PC-3 (cell line): ENCODE measurements at places on chromosomes 3 and 15. TPM values are rescaled to one million over a fixed set of nuclear protein-coding genes. Genes with fewer than 3 reads are reported as not detected.

DNA sequence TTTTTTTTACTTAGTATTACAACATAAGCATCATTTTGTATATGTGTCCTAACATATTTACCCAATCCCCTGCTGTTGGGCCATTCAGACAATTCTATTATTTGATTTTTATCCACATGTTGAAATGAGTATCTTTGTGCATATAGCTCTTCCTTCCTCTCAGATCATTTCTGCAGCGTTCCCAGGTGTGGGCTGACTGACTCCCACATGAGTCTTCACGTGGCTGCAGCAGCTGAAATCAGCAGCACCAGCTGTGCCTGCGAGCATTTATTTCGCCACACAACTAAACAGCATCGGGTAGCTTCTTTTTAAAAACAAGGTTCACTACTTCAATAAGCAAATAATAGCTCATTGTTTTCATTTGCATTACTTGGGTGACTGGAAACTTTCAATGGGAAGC is 44.5 kb upstream of the PDE8A start:
- H3K4me3 ChIP-seq, result no peak overlapping the region
- DNase-seq, result no peak
- no peaks in the 10 kb centered on the region for H3K36me3 ChIP-seq
- no peak overlapping the region for H3K27ac ChIP-seq

DNA sequence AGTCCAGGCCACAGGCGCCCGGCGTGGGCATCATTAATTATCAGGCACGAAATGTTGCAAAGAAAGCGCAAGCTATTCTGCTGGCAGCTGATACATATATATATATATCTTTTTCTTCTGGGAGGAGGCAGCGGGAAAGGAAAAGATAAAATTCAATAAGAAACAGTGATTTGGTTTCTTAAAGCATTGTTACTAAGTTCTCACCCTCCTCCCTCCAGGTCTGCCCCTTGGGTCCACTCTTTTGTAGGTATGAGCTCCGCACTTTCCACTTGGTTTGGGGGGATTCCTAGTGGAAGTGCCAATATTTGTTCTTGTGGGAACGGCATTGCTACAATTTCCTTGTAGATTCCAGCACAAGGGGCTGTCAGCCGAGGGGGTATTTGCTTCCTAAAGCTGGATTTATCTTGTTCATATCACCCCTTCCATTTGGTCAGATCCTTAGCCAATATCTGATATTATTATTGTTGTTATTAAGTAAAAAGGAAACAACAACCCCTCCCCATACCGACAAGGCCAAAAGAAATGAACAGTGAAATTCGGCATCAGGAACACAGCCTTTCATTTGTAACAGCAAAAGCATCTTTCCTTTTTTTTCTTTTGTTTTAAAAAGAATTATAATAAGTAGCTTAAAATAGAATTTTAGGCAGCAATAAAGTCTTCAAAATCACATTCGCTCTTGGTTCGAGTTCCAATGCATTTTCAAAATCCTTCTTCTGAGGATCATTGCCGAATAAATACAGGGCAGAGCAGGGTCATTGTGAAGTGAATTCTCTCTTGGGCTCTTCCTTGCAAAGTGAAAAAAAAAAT is 15.6 kb downstream of the ZIC1 start:
- H3K27me3 ChIP-seq, result peaks cover 83% of the 10 kb centered on the region
- H3K27ac ChIP-seq, result no peak overlapping the region
- no peaks in the 10 kb centered on the region for H3K36me3 ChIP-seq
- H3K4me3 ChIP-seq, result no peak overlapping the region
- DNase-seq, result no peak

GRCh38 chr3:177282119-177282655 is 84.9 kb upstream of the TBL1XR1 start:
- H3K4me1 ChIP-seq, result peaks cover 22% of the 10 kb centered on the region
- H3K27ac ChIP-seq, result no peak overlapping the region
- no peak for DNase-seq
- no peaks in the 10 kb centered on the region for H3K36me3 ChIP-seq
- no peak overlapping the region for H3K4me3 ChIP-seq
- no peaks in the 10 kb centered on the region for H3K27me3 ChIP-seq

The ALDH1L1 gene
- not detected in 2 replicates for total RNA-seq

DNA sequence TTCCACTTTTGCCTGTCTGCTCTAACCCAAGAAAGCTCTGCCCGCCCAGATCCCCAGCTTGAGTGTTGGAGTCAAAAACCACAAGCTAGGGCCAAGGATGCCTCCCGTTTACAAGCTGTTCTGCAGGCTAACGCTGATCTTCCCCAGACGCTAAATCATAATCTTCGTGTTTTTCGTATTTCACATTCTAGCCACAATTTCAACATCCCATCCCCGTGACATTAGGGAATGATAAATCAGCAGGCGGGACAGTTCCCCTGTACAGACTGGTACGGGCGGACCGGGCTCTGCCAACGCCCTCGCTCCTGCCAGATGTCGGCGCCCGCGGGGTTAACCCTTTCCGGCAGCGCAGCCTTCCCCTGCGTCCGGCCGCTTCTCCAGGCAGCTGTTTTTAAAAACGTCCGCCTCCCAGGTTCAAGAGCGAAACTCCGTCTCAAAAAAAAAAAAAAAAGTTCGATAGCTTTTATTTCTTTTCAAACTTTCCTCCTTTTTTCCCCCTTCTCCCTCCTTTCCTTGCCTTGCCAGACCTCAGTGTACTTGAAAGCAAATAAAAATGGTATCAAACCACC is 81.0 kb upstream of the BNC1 start:
- no peaks in the 10 kb centered on the region for H3K36me3 ChIP-seq
- peak overlapping the region; percentile 77 for H3K4me3 ChIP-seq
- H3K27me3 ChIP-seq, result no peaks in the 10 kb centered on the region
- H3K27ac ChIP-seq, result no peak overlapping the region
- H3K4me1 ChIP-seq, result peaks cover 6% of the 10 kb centered on the region

GRCh38 chr3:37493485-37494080 is 319.2 kb upstream of the LRRFIP2 start:
- H3K27me3 ChIP-seq, result peaks cover 69% of the 10 kb centered on the region
- H3K27ac ChIP-seq, result no peak overlapping the region
- H3K4me1 ChIP-seq, result no peaks in the 10 kb centered on the region
- no peaks in the 10 kb centered on the region for H3K36me3 ChIP-seq
- DNase-seq, result no peak
- no peak overlapping the region for H3K4me3 ChIP-seq
